ENCODE measurements at places on chromosomes 12 and 14.

DNA sequence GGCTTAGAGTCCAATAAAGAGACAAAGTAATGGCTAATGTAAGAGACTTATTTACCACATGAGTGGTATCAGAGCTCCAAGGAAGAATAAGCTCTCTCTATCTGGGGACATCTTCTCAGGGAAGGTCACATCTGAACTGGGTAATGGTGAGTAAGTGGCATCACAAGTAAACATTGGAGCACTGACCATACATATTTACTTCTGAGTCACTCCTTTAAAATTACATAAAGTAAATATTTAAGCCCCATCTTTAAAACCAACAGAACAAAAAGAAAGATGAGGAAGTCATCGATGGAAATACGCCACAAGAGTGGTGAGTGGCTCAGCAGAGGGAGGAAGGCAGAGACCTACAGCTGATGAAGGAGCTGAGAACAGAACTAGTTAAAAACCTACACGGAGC lies 159.9 kb downstream of the DUSP6 start:
- DNase-seq: no peak

- DNase-seq: no peak
Measured at GRCh38 chr12:851343-851742, 98.2 kb downstream of the RAD52 start.

DNA sequence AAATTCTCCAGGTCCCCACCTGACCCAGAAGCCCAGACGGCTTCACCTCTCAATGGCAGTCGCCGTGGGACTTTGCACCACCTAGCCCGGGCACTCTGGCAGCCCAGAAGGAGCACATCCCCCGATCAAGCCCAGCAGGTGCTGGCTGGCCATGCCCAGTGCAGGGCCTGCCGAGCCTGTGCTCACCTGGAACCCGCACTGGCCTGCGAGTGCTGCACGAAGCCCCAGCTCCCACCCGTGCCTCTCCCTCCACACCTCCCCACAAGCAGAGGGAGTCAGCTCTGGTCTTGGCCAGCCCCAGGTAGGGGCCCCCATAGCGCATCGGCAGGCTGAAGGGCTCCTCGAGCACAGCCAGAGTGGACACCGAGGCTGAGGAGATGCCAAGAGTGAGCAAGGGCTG lies 144.5 kb downstream of the NUBPL start:
- DNase-seq: no peak

DNA sequence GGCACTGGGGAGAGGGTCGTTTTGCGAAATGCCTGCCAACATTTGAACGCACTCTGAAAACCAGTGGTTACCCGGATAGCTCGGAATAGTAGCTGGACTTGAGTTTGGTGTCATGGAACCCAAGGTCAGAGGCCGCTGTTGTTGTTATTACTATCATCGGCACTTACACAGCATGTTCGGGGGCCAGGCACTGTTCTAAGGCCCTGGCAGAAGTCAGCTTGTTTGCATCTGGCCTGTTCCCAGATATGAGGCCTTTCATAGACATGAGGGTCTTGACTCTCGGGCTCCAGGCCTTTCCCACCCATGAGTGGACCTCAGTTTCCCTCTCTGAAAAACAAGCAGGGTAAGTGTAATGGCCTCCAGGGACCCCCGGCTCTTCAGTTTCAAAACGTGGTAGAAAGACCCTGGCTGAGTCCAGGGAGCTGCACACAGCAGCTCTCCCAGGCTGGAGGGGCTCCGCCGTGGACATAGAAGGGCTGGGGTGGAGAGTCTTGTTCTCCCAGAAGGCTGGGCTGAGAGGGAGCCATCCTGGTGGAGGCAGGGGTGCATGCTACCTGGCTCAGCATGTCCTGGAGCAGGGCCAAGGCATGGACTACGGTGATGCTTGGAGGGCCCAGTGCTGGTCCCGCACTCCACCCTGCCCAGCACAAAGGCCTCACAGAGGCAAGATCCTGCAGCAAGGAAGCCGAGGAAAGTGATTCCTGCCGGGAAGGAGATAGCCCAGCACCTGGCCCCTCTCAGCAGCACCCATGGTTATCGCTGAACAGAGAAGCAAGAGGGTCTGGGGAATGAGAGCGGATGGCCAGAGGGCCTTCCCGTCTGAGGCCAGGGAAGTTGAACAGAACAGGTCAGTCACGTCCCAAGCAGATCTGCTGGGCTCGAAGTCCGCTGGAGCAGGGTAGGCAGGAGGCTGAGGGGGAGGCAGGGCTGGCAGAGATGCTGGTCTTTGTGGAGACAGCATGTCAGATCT lies 63.5 kb upstream of the C14orf180 start:
- no peak for DNase-seq

GRCh38 chr14:32336702-32337101 lies 7.6 kb downstream of the AKAP6 start:
- DNase-seq: no peak

GRCh38 chr14:52876311-52876710 lies 74.5 kb downstream of the FERMT2 start:
- peak; percentile 38 for DNase-seq

- DNase-seq: no peak
Measured at GRCh38 chr12:4535092-4535491, 3.6 kb upstream of the RAD51AP1 start.

GRCh38 chr12:51852404-51853137 lies 4.1 kb upstream of the FIGNL2 start:
- DNase-seq: no peak

- no peak for DNase-seq
Measured at GRCh38 chr14:104794631-104794992, 936 bp downstream of the AKT1 start.

GRCh38 chr14:55038708-55039107 lies 11.7 kb downstream of the SOCS4 start:
- no peak for DNase-seq

DNA sequence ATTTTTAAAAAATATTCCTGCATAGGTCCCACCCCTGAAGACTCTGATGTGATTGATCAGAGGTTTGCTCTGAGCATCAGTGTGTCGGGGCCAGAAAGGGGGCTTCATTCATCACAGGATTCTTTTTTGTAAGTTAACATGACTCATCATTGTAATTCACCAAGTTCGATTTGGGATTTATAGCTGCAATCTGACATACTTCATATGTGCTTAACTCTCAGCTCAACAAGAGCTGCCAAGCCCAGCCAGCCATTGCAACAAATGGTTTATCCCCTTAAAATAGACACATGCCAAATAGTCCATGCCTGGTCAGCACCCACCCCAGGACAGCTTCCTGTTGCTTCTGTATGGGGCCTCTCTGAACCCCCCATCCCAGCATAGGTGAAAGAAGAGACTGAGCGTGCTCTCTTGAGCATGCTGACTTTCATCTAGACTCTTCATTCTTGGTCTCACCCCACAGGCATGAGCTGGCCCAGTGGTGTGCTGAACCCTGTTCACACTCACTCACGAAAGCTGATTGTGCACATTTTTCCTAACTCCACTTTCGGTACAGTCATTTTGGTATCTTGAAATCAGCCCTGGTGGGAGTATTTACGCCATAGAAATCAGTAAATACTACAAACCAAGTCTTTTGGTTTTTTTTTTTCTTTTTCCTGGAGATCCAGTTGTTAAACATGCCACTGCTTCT lies 101.4 kb downstream of the STAB2 start:
- no peak for DNase-seq

- no peak for DNase-seq
Measured at GRCh38 chr14:88750945-88751344, 41.8 kb downstream of the EML5 start.

GRCh38 chr12:6346942-6347341 lies 5.1 kb upstream of the TNFRSF1A start:
- DNase-seq: no peak

DNA sequence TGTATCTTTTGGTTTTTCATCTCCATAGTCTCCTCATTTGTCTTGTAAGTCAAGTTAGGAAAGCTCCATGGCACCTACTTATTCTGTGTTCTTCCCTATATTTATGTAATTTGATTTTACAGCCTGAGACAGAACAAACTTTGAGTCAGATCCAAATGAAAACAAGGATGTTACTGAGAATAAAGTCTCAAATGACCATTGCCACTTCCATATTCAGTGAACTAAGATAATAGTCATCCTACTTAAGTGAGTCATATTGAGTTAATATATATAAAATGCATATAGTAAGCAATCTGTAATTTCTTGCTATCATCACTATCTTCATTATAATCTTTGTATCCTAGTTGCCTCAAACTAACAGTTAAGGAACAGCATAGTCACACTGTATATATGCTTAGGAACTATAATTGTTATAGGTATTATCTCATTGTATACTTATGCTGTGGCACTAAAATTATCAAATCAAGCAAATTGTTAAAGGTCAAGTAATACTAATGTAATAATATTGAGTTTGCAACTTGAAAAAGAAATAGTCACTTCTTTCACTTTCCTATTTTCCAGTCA lies 30.8 kb downstream of the TMTC3 start:
- DNase-seq: no peak

DNA sequence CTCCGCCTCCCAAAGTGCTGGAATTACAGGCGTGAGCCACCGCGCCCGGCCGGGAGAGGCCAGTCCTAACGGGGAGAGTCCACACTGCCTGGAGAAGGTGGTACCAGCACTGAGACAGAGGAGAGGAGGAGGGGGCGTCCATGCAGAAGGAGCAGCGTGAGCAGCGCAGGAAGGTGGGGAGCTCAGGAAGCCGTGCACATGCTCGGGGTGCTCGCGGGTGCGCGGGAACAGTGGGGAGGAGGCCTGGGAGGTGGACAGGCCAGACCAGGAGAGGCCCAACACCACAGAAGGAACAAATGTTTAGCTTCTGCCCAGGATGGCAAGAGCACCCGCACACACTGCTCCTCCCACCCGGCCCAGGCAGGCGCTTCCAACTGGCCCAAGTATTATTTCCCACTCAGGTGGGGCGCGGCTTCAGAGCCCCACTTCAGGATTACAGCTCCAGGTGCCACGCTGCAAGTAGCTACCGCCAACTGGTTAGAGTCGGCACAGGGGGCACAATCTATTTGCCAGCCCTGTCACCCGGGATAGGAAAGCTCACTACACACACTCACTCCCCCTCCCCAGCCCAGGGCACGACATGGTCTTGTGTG lies 80.8 kb upstream of the BCL11B start:
- no peak for DNase-seq

- no peak for DNase-seq
Measured at GRCh38 chr12:111993292-111994150, 19.4 kb downstream of the TMEM116 start.
